Stimulated activated CD8-positive, alpha-beta memory T cell treated with anti-CD3 and anti-CD28 coated beads, Interleukin-2, amount 100 ng/mL, for 48 hours (primary cell): ENCODE measurements at places on chromosomes 6 and 20.

DNA sequence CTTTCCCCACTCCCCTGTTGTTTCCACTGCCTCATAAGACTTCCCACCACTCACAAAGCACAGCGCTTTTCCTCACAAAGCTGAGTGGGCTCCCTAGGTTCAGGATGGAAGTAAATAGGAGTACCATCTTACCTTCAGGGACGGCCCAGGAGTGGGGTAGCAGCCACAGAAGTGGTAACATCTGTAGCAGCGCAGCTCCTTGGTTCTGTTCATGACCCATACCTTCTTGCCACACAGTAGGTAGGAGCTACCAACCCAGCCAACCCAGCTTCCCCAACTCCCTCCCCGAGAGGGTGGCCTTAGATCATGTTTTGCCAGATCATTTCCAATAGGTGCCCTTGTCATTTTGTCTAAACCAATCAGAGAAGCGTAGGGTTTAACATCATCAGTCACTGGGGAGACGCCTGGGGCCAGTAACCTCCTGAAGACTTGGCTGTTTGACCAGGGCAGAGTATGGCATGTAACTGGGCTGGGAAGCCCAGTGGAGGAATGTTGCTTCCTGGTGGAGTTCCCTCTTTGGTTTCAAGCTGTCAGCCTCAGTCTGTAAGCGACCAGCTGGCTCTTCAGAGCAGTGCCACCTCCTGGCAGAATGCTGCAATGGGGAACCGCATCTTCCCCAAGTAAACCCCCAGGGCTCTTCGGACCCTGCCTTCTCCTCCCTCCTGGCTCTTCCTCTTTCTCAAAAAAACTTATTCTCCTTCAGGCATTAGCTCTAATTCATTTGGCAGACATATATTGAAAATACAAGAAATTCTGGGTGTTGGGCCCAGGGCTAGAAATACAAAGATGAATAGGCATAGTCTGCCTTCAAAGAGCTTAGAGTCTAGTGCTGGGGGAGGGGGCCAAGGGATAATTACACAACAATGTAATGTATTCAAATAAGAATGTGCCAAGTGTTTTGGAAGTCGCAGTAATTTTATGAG lies at the start of gene HLA-DMA:
HLA-DMA (minus strand) TSS at position 281 of the 923 bp plus-strand sequence; CDS start at position 220, 61 bp downstream.
- no peak for DNase-seq

DNA sequence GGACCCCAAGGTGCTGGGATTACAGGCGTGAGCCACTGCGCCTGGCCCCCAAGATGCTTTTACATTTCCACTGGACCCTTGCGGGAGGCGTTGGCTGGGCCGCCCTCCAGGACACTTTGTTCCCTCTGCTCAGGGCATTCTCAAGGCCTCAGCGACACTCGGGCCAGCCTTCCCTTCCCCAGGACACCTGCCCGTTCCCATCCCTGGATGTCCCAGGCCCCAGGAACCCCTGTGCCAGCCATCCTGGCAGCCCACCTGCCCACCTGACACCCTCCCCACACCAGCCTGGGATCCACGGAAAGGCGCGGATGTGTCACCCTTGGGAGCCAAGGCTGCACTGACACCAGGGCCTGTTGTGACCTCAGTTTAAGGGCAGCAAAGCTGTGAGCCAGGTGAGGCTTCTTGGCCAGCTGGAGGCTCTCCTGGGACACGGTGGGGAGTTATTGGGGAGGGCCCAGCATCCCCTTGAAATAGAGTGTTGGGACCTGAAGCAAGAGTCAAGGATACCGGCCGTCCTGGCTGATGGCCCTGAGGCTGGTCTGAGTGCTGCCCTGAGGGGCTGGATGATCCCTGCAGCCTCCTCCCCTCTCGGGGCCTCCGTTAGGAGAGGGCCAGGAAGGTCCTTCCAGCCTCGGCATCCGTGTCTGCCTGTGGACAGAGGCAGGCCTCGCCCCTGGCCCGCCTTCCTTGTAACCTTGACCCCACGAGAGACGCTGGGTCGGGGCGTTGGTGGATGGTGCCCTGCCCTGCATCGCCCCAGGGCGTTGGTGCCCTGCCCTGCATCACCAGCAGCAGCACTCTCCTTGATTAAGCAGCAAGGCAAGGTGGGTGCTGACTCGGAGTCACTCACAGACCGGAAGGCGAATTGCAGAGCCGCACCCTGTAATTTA lies 84.2 kb upstream of the BHLHE23 start:
- DNase-seq = no peak

GRCh38 chr20:347640-348484 lies 951 bp downstream of the NRSN2 start:
- DNase-seq = peak; percentile 68

- no peak for DNase-seq
These were observed 336.2 kb downstream of the FOXA2 start for GRCh38 chr20:22248051-22248667.

- DNase-seq = no peak
These were observed 446.7 kb downstream of the BMP2 start for GRCh38 chr20:7214081-7214740.

GRCh38 chr6:130202782-130203181 lies 20.0 kb downstream of the SAMD3 start:
- no peak for DNase-seq
